ENCODE measurements at places on chromosomes 6 and 20. TPM values are rescaled to one million over a fixed set of nuclear protein-coding genes. Genes with fewer than 3 reads are reported as not detected.

DEFB132 gene
- total RNA-seq = not detected

OPN5 gene
- not detected for total RNA-seq

MOG gene
- total RNA-seq = not detected

MYB gene
- 47.0 TPM for total RNA-seq

HBS1L gene
- 94.1 TPM for total RNA-seq

F13A1 gene
- 13.0 TPM for total RNA-seq

All from Peyer's patch (tissue), 4 donors.